Right ventricle myocardium inferior (tissue), 1 donor: ENCODE measurements at places on chromosomes 11 and 22. TPM values are rescaled to one million over a fixed set of nuclear protein-coding genes. Genes with fewer than 3 reads are reported as not detected.

DNA sequence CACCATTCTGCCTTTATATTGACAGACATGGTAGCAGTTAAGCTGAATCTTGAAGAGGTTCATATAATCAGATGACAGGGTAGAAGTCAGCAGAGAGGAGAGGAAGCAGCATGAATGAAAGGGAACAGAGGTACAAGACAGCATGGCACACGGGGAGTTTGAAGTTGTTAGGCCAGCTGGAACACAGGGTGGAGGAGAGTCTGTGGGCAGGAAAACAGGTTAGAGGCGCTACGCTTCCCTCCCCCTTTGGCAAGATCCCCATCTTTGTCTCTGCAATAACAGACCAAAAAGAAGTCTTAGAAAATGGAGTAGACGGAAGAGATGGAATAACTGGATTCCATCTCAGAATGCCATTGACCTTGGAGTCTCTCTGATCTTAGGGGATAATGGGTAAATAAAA lies 20.0 kb upstream of the NDUFC2 start:
- no peak for DNase-seq

- no peak for DNase-seq
Measured at GRCh38 chr11:35178067-35178805, 39.3 kb downstream of the CD44 start.

The UQCC3 gene
- total RNA-seq, result 8.1 TPM

GRCh38 chr11:106601684-106602297 lies 416.5 kb downstream of the GUCY1A2 start:
- no peak for DNase-seq

The BCO2 gene
- total RNA-seq, result 155 TPM

- DNase-seq, result no peak
Measured at GRCh38 chr11:17077240-17077519, 287 bp downstream of the RPS13 start.

DNA sequence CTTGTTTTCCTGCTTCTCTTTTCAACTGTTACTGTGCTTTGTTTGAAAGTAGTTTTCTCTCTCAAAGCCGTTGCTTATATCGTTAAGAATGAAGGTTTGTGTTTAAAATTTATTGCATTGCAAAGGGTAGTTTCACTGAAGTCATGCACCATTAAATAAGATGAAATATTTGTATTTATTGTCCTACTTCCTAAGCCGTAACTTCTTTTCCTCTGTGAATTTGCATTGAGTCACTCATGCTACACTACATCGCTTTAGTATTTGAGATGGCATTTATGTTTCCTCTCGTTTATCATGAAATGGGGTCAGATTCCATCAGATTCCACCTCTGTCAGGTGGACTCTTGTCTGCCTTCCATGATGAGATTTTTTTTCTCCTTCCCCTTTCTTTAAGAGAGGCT lies 65.8 kb upstream of the RASSF10 start:
- no peak for DNase-seq

The C11orf16 gene
- not detected for total RNA-seq

DNA sequence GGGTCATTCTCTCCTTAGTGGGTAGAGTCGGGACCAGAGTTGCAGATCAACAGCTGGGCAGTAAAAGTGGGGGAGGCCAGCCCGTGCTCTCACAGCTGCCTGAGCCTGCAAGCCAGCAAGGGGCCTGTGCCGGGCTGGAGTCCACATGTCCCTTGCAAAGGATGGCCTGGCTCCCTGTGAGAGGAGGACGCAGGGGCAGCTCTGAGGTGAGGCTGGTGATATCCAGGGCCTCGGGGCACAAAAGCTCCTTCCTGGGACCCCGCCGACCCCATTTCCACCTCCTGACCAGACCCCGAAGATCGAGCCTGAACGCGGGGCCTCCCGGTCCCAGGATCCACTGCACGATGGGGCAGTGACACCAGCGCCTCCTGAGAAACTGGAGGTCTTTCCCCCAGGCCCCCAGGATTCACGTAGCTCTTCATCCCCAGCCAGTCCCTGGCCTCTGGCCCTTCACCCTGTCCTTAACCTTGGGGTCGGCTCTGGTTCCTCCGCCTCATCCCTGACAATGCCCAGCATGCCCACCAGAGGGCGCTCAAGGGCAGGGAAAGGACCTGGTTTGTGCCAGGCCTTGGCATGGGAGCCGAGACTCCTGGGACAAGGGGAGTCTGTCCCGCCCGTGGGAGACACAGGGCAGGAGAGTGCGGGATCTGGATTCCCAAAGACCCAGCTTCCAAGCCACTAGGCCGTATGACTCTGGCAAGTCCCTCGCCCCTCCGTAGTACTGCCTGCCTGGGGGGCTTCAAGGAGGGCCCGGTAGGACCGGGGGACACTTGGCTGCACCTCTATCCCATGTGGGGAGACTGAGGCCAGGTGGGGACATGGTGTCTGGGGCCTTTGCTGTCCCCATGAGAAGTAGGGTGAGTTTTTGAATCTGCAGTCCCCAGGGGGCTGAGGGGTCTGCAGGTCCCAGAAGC lies 17.8 kb upstream of the WNT7B start:
- peak; percentile 93 for DNase-seq

GRCh38 chr22:38941488-38941987 lies 15.9 kb upstream of the APOBEC3A start:
- DNase-seq, result no peak

The OR52A1 gene
- total RNA-seq, result not detected

GRCh38 chr11:79076526-79077115 lies 364.2 kb downstream of the TENM4 start:
- DNase-seq, result no peak

The CDHR5 gene
- total RNA-seq, result not detected

The DNAJB7 gene
- total RNA-seq, result not detected

DNA sequence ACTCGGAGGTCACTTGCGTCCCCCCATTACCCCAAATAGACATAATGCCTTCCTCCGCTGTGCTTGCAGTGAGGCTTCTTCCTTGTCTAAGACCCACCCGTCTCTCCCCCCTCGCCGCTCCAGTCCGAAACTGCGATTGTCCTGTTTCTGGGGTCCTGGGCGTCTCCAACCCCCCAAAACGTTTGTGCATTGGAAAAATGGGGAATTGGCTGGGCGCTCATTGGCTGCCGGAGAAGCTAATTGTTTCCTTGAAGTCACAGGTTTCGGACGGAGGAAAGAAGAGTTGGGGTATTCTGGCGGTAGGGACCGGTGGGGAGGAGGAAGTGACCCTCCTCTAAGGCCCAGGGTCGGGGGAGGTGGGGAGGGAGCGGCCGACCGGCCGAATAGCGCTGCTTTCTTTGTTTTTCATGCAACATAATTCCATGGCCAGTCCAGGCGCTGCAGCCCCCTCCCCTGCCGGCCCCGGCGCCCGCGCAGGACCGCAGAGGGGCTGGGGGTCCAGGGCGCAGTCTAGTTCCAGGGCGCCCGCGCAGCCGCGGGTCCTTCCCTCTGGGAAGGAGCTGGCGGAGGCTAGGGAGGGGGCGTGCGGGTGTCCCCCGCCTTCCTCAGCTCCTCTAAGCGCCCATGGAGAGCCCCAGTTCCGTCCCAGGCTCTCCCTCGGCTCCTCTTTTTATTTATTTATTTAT lies 12.7 kb upstream of the CPT1A start:
- DNase-seq, result no peak

GRCh38 chr11:133719532-133720235 lies 125.6 kb downstream of the SPATA19 start:
- DNase-seq, result no peak

The TOM1 gene
- 62.5 TPM for total RNA-seq

DNA sequence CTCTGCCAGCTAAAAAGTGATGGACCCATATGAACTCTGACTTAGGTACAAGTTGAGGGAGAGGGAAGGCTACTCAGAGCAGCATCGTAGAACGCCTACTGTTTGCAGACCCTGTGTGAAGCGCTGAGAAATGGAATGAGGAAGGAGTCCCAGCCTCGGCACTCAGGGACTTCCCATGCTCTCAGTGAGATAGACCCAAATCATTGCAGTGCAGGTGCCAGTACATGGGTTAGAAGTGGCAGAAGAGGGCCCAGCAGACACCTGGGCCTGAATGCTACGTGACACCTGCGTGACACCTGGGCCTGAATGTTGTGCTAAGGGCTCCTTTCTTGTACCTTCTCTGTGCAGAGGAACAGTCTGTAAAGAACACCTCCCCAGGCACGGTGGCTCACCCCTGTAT lies 2.6 kb upstream of the PDGFB start:
- DNase-seq, result no peak

The RFPL3 gene
- not detected for total RNA-seq

DNA sequence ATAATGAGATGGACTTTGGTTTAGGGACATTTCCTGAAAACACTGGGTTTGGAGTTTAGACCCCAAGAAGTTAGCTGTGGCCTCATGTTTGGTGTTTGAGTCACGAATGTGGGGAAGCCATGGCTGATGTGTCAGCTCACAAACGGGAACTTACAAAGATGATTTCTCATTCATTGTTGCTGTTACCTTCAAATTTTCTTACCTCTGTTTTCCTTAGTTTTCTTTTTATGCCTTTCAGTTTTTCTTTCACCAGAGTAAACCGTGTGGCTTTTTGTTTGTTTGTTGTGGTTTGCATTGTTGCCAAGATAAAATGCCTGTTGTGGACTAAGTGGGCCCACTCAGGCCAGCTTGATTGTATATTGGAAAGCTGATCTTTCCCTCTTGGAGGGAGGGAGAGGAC lies 89.1 kb downstream of the SWAP70 start:
- no peak for DNase-seq

DNA sequence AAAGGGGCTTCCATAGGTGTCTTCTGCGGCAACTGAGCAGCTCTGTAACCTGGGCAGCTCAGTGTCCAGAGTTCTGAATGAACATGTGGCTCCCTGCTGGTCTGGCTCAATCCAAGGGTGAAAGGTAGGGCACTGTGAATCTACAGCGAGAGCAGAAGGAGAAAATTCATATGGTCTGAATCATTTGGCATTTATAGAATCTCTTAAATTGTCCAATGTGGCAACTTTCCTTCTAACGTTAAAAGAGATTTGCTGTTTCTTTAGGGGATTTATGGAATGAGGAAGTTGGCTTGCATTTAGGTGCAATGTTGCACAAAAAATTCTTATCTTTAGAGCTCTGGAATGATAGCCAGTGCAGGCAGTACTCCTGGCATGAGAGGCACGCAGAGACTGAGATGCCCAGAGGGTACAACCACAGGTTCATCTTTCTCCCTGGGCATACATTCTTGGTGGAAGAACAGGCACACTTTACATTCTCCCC lies 17.0 kb downstream of the ATXN10 start:
- DNase-seq, result no peak

The TIMM10B gene
- total RNA-seq, result 14.1 TPM

GRCh38 chr11:57560146-57560545 lies 7.3 kb downstream of the UBE2L6 start:
- no peak for DNase-seq

DNA sequence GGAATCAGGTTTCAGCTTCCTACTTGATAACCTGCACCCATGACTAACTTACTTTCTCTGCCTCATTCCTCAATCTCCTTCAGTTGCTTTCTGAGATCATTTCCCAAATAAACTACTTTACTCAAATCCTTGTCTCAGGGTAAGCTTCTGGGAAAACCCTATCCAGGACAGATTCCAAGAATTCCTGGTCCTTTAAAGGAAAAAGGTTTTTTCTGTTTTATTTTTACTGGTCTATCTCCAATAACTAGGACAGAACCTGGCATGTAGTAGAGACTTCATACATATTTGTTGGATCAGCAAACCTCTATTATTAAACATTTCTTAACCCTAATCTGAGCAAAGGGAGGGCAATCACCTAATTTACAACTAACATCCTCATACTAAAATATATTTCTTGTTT lies 910.5 kb upstream of the CHORDC1 start:
- no peak for DNase-seq

DNA sequence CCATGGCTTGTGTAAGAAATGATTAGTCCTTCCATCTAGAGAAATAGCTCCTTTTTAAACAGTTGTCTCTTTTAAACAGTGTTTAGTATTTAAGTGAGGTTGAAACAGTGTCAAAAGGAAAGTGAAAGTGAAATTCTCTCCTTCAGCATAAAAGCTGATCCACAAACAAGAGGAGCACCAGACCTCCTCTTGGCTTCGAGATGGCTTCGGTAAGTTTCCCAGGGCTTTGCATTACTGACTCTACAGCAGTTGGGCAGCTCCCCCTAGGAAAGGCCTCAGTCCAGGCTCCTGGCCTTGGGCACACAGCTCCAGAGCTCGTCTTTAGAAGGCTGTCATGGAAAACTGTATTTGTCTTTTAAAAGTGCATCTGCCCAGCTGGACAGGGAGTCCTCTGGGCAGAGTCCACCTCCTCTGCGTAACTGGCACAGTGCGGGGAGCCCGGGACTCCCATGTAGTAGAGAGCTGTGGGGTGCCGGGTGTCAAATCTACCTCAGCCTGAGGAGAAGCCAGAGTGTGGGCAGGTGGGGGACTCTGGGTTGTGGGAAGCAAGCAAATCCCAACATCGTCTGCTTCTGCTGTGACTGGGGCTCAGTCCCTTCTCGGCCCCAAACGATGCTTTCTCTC lies at the start of gene PLAAT4:
Gene PLAAT4, plus strand, starts transcription at position 140 of the 624 bp plus-strand sequence. Its CDS starts 61 bp downstream, at position 201.
- no peak for DNase-seq

DNA sequence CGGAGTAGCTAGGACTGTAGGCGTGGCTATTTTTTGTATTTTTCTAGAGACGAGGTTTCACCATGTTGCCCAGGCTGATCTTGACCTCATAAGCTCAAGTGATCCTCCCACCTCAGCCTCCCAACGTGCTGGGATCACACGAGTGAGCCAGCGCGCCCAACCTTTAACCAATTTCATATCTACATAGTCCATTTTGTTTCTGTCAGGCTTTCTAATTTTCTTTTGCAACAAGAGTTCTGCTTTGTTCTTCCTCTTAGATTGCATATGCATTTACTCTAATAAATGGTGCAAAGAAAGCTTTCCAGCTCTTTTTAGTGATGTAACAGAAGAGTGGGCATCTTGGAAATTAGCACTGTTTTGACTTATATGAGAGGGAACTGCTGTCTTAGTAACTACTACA lies 13.3 kb downstream of the RTN3 start:
- no peak for DNase-seq

DNA sequence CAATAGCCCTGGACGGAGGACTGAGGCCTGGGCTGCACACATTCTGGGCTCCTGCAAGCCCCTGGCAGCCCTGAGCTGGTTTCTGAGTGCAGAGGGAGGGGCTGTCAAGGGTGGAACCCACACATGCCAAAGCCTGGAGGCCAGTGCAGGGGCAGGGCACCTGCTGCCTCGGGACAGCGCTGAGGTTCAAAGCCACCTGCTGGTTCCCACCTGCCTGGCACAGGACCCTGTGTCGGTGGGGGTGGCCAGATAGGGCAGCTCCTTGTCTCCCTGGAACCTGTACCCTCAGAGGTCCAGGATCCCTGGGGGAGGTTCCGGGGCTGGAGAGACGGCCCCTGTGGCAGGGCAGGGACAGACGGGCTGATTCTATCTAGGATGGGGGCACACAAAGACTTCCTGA lies 40.8 kb downstream of the RTN4R start:
- no peak for DNase-seq

GRCh38 chr11:102926517-102926916 lies 29.0 kb downstream of the MMP13 start:
- DNase-seq, result no peak

DNA sequence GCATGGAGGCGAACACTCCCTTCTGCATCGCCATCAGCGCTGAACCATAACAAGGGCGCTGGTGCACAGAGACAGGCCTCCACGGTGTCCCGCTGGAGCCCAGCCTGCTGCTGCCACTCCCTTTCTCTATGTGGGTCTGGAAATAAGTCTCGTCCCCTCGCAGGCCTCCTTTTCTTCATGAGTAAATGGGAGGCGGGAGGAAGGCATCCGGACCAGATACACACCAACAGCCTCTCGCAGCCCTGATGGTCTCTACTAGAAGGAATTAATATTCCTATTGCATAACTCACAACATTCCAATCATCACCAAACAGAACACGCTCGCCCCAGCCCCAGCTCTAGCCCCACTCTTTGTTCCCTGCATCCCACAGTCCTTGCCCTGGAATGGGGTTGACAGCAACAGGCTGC lies 14.9 kb downstream of the RASD2 start:
- no peak for DNase-seq
